Prostate gland (tissue), 2 donors: ENCODE measurements at places on chromosomes 7 and 10. TPM values are rescaled to one million over a fixed set of nuclear protein-coding genes. Genes with fewer than 3 reads are reported as not detected.

Gene ADIRF
- total RNA-seq = 347 TPM

Gene CREM
- total RNA-seq = 25.5 TPM

Gene COL26A1
- total RNA-seq = 3.8 TPM

Gene FAM13C
- total RNA-seq = 66.7 TPM

Gene CALML5
- 10.5 TPM for total RNA-seq

Gene KCTD7
- total RNA-seq = 17.7 TPM

Gene MPLKIP
- 67.3 TPM for total RNA-seq

Gene SLC26A3
- 0.91 TPM for total RNA-seq

Gene ITIH2
- total RNA-seq = not detected

Gene TMEM176B
- 4.5 TPM for total RNA-seq

Gene VPS50
- 14.1 TPM for total RNA-seq

Gene CYP2C8
- total RNA-seq = 0.40 TPM
